Esophagus squamous epithelium (tissue), 5 donors: ENCODE measurements at places on chromosomes 1 and 21.

GRCh38 chr1:200410566-200410878, 686 bp upstream of the ZNF281 start:
- no peak for DNase-seq

DNA sequence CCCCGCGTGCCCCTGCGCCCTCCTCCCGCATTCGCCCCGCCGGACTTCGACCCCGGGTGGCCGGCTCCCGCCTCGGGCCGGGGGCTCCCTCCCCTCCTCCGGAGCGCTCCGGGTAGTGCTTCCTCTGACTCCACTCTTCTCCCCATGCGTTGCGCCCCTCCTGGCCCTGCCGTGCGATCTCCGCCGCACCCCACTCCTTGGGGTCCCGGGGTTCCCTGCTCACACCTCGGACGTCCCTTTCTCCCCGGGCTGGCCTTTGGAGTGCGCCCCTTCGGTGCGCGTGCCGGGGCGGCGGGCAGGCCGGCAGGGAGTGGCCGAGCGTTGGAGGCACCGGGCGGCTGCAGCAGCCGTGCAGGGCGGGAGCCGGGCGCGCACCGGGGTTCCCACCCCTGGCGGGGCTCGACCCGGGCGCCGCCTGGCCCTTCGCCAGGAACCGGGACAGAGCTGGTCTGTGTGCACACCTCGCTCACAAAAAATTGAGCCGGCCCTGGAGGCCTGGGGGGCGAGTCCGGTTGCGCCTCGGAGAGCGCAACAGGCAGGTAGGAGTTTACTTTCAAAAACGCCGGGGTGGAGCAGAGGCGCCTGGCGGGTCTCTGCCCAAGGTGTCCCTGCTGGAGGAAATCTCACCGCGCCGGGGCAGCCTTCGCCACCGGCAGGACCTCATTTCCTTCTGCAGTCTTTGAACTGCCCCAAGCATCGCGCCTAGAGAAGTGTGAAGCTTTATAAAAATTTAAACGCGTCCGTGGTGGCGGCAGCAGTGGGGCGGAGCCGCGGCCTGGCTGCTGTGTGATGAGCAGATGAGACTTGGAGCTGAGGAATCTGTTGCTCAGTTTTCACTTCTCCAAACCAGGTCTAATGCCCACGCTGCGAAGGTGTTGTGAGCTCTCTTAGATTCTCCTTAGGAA, 650 bp downstream of the VANGL1 start:
- DNase-seq = no peak

DNA sequence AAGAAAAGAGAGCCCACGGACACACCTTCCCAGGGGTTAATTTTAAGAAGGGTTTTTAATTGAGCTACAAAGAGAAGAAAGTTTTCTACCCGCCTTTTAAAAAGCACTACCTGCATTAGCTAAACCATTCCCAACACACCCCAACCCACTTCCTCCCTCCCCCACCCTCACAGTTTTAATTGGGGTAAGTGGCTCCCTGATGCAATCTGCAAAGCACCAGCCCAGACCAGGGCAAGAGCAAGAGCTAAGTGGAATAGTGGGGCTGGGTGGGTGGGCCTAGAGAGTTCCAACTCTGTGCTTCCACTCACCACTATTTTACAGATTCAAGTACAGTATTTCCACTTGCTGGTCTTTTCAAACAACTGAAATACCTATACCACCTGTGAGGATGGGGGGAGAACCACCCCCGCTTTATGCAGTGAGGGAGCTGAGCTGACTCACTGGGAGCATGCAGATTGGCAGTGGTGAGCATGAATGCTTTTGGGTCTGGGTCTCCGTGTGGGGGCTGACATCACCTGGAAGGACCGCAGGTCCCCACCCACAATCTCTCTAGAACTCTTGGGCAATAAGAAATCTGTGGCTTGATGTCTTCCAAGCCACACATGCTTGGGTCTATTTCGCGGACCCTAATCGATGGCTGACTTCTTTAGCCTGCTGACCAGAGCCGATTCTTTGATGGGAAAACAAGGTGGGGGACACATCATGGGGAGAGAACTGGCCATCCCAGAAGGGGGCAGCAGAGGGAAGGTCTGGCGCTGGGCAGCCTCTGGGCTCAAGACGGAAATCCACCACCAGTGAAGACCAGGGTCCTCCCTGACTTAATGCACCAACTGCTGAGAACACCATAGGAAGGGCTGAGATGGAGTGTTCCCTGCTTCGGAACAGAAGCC, 95.5 kb downstream of the SSBP3 start:
- DNase-seq = no peak

- no peak for DNase-seq
These were observed 5.4 kb downstream of the UBR4 start for GRCh38 chr1:19204446-19205266.

- DNase-seq = no peak
These were observed 166.7 kb downstream of the SIPA1L2 start for GRCh38 chr1:232463225-232463624.

DNA sequence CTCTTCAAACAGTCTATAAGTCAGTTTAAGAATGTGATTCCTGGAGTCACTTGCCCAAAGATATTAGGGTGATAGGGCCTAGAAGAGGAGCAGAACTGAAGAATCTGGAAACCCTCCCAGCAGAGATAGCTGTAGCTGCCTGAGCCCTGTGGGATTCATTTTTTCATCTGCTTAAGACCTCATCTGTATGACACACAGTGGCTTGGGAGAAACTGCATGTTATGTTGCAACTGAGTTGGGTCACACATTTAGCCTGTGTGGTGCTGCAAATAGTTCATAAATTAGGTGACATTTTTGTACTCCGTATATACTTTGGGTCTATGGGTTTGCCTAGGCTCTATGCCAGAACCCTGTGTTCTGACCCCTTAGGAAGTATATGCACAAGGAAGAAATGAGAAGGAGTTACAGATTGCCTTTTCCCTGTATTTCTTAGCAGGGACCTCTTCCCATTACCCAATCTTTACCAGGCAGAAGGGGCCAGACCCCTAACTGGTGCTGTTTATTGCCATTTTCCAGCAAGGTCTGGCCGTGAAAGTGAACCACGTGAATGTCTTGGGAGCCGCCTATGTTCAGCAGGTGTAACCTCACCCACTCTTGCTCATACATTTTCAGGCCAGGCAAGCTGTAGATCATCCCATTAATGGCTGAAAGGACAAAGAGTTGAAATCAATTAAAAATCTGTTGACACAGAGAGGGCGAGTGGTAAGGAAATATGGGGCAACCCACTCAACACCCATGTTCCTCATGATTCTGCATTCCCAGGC, 41.9 kb upstream of the SLC19A2 start:
- DNase-seq = no peak

GRCh38 chr1:3660704-3661103, 8.4 kb downstream of the TP73 start:
- DNase-seq = no peak

GRCh38 chr1:21641967-21642739, 27.0 kb downstream of the RAP1GAP start:
- DNase-seq = no peak

DNA sequence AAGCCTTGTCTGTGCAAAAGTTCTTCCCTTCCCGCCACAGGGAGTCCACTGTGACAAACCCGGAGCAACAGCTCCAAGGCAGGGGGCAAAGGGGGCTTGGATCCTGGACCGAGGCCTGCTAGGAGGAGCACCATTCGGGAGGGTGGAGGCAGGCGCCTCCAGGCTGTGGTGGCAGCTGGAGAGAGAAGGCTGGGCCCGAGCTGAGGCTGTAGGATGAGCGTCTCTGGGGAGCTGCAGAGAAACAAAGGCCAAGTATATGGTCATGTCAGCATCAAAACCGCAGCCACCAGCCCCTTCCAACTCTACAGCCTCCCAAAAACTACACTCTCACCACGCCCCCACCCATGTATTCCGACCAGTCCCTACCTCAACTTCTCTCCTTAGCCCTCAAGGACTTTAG, 579 bp downstream of the SH3BP5L start:
- DNase-seq = no peak

GRCh38 chr1:151145304-151146071, 943 bp downstream of the SEMA6C start:
- no peak for DNase-seq

GRCh38 chr1:30747033-30748008, 10.3 kb downstream of the LAPTM5 start:
- DNase-seq = no peak

- no peak for DNase-seq
These were observed 100.1 kb downstream of the RUNX1 start for GRCh38 chr21:34949030-34949429.

- no peak for DNase-seq
These were observed 67.3 kb downstream of the VAV3 start for GRCh38 chr1:107897438-107898345.

- DNase-seq = no peak
These were observed 1.5 kb downstream of the PRKAA2 start for GRCh38 chr1:56646611-56647010.

DNA sequence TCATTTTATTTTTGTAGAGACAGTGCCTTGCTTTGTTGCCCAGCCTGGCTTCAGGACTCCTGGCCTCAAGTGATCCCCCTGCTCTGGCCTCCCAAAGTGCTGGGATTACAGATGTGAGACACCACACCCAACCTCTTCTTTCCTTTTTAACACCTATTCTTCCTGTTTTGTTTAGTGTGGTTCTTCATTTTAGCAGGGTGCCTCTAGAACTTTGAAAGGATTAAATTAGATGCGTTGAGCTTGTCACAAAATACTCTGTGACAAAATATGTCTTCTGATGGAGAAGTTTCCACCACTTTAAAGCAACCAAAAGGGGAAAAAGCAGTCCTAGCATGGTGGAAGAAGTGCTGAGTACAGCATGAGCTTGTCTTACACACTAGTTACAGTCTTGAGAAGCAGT, 42.0 kb downstream of the CDC14A start:
- no peak for DNase-seq

GRCh38 chr1:42322577-42322976, 12.5 kb downstream of the FOXJ3 start:
- no peak for DNase-seq

DNA sequence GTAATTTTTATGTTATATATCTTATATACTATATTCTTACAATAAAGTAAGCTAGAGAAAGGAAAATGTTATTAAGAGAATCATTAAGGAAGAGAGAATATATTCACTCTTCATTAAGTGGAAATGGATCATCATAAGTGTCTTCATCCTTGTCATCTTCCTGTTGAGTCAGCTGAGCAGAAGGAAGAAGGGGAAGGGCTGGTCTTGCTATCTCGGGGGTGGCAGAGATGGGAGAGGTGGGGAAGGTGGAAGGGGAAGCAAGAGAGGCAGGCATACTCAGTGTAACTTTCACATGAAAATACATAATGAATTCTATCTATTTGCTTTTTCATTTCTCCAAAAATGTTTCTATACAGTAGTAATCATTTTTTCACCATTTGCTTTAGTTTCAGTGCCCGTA, 5.1 kb downstream of the DNASE2B start:
- DNase-seq = no peak

- no peak for DNase-seq
These were observed 29.3 kb upstream of the NLRP3 start for GRCh38 chr1:247386687-247387086.

DNA sequence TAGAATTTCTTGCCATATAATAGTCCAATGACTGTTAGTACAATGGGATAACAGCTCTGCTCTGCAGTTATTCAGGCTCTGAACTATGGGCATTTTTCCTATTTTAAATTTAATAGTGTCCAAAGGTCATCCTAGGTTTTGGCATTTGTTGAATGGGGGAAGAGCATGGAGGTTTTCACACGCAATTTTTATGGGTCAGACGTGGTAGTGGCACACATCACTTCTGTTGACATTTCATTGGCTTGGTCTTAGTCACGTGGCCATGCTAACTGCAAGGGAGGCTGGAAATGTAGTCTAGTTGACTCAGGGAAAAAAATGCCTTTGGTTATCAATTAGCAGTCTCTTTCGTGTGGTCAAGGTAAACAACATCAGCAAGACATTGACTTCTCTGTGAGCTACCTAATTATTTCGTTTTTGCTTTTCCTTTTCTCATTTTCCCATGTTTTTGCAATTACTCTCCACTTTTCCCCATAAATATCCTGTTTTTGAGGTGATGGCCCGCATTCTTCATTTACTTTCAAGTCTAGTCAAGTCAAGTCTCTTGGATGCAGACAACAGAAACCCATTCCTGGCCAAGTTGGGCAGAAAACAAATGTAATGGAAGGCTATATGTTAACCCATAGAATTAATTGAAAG, 82.8 kb downstream of the DYRK1A start:
- no peak for DNase-seq

DNA sequence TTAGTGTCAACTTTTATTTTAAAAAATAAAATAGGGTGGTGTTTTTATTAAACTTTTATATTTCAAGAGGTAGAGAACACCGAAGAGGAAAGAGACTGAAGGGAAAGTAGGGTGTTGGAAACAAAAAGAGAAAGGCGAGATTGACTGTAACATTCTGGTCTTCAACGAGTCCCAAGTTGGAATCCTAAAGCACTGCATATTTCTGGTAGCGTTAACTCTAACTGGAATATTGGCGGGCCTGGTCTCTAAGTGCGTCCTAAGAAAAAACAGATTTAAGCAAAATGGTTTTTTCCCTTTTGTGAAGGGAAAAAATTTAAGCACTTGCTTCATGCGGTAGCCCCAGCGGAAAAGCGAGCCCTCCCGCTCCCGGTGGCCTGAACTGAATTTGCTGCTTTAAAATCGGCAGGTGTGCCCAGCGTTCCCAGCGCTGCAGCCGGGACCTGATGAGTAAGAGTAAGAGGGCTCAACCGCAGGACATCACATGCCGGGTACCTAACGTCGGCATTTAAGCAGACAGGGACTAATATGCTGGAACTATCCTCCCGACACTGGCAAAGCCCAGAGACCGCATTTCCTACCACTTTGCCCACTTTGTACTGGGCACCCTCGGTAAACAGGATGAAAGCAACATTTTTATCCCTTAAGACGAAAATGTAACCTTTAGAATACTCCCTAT, 30.5 kb upstream of the NFIA start:
- DNase-seq = no peak

GRCh38 chr1:229753764-229754551, 127.9 kb downstream of the URB2 start:
- no peak for DNase-seq
